ENCODE measurements at places on chromosomes 2 and 18.

- no peak for DNase-seq
Observed at GRCh38 chr2:148298196-148298595, 277.3 kb downstream of the MBD5 start.

DNA sequence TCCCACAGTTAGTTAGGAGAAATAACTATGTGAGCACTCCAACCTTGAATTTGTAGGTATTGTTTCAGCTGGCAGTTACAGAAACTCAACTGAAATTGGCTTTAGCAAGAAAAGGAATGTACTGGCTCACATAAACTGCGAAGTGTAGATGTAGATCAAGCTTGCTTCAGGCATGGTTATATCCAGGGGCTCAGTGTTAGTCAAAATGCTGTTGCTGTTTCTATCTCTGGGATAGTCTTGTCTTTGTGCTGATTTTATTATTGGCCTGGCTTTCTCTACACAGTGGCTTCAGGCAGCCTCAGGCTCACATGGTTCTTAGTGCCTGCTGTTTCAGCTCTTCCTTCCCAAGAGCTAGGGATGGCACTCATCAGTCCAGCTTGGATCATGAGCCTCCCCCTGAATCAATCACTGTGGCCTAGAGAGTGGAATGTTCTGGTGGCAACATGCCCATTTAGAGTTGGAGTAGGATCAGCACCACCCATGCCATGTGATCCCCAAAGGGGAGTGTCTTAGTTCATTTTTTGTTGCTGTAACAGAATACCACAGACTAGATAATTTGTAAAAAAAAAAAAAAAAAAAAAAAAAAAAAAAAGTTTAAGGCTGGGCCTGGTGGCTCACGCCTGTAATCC, 69.1 kb upstream of the FOXI3 start:
- no peak for DNase-seq

DNA sequence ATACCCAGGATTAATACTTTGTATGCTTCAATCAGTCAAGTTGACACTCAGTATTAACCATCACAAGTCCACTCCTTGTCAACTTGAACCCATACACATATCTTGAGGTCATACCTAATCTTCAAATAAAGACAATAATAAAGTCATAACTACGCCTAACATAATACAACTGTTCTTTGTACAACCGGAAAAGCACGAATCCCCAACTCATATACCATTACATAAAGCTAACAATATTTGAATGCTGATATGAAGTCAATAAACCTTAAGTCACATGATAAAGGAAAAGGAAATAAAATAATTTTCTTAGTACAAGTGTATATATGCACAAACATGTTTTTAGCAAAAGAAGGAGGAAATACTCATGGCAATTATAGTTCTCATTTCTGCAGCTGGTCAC, 770.6 kb upstream of the GYPC start:
- DNase-seq: no peak

DNA sequence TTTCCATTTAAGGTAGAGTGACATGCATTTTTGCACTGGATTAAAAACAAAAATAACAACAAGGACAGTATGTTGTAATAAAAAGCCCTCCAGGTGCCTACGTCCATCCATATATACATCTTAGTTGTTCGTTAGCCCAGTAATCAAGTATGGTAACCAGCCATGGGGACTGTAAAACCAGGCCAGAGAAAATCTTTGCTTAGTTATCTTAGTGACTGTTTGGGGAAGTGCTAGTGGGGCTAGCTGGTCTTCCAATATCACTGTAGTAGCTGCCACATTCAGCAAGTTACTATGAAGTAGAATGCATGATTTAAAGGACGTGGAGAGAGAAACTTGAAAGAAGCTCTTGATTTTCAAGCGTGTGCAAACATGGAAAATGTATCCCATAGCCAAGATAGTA, 95.9 kb upstream of the STON1 start:
- DNase-seq: no peak

DNA sequence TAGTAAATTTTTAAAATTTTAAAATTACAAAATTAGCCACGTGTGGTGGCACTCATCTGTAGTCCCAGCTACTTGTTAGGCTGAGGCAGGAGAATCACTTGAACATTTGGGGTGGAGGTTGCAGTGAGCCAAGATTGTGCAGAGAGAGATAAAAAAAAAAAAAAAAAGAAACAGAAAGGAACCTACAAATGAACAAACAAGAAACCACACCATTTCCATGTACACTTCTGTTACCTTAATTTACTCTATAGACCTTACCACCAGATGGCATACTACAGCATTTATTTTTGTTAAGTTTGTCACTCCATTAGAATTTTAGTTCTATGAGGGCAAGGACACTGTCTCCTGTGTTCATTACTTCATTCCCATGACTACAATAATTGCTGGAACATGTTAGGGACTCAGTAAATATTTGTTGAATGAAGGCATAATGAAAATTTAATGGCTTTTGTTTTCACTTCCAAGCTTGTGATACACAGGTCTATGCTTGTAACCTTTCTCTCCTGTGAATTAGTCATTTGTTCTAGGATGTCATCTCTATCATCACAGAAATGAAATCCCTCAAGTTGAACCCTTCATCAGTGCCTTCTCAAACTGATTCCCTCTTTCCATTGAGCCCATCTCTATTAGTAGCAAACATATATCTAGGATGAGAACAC, 76.0 kb downstream of the ARHGAP15 start:
- no peak for DNase-seq

- no peak for DNase-seq
Observed at GRCh38 chr2:204026294-204026693, 89.7 kb downstream of the ICOS start.

GRCh38 chr2:181004647-181005325, 24.4 kb downstream of the UBE2E3 start:
- DNase-seq: no peak
